ENCODE measurements at places on chromosomes 1 and 21.
A peak's percentile ranks its signal among the peaks of the same experiment; 100 is the strongest.

DNA sequence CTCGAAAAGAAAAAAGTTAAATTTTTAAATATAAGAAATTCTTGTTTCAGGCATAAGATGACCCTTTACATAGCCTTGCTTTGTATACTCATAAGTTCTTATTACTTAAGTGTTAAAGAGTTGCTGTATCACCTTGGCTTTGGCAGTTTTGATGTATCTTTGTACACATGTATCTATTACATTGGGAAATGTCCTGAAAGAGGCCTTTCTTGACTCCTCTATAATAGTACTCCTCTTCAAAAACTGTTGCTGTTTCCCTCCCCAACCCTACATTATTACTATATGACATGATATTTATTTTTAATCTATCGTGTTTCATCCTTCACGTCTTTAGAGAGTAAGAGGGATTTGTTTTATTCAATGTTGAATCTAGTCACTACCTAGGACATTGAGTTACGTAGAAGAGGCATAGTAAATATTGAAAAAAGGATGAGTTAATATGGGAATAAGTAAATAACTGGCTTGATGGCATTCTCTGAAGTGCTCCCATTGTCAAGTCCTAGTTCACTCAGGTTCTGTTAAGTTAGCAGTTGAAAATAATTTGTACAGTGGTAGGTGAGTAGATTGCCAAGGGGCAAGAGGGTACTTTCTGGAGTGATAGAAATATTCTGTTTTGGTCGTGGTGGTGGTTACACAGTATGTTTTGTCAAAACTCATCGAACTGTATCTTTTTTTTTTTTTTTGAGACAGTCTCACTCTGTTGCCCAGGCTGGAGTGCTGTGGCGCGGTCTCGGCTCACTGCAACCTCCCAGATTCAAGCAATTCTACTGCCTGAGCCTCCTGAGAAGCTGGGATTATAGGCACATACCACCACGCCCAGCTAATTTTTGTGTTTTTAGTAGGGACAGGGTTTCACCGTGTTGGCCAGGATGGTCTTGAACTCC is 8.2 kb downstream of the THRAP3 start:
- no peak for DNase-seq

DNA sequence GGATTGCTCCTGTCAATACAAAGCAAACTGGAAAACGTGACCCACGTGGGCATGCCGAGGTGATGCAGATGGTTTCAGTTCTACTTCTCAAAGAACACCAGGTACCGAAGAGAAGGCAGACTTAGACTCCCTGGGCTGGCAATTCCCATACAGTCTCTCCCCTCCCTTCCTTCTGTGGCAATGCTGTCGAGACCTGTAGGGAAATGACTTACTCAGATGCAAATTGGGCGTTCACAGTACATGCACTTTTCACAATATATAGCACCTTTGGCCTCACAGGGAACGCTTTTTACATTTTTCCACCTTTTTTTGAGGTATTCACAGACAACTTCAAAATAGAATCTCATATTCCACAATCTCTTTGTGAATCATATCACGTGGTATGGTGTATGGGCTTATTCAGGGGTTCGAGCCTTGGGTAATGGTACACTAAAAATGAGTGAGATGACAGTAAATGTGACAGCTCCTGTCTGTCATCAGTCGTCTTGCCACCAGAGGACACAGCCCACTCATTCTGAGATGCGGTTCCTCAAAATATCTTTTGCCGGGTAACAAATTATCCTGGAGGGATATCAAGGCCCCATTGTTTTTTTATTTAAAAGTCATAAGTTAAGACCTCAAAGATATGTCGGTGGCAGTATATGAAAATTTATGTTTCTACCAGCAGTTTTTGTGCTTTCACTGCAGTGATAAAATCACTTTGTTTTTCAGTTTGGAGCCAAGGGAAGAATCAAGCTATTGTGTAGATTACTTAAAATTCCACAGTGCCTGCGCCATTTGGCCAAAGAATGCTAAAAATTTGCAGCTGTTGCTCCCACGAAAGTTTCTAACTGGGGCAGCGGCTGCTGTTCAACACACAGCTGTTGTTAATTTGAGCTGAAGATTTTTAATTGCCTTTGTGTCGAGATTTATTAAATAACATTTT is 168.4 kb downstream of the ZZZ3 start:
- no peak for DNase-seq

DNA sequence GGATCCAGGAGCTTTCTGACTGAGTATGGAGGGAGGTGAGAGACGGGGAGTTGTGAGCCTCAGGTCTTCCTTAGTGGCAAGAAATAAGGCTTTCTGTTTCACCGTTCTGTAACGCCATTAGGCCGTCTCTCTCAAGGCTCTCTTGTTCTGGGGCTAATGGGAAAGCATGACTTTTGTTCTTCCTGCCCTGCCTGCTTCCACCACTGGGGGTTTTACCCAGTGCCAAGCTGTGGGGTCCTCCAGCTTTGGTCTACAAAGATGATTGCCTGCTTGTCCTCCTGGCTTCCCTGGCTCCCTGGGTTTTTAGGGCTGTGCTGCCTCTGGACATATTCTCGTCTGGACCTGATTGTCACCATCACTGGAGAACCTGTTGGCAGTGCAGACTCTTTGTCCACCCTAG is 74.8 kb upstream of the TINAGL1 start:
- DNase-seq, result no peak

DNA sequence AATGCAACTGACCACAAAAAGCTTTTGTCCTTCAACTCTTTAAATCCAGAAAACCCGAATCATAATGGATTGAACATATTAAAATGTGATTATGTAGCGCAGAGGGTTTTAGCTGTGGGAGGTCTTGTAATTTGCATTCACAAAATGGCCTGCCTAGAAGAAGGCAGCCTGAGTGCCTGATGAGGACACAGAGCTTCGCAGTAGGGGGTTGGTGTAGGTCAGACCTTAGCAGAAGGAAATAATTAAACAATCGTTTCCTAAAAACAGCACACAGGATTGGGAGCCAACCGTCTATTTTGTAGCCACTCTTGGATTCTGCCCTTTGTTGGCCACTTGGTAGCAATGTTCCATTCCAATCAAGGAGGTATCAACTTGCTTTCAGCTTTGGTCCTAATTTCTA is 195.7 kb upstream of the KIAA0040 start:
- DNase-seq, result no peak

DNA sequence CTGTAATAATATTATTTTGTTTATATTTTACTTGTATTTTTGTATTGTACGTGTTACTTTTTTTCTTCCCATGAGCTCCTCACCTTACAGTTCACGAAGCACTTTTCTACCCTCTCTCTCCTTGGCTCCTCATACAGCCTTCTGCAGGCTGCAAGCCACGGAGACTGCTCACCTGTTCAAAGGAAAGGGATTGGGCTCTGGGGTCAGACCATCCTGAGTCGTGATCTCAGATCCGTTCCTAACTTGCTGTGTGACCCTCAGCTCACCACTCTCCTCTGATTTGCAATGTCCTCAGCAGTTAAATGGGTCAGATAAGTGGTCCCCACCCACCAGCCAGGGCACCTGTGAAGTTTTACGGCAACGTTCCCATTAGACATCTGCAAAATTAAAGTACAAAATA is 54.1 kb downstream of the VWA5B1 start:
- no peak for DNase-seq

DNA sequence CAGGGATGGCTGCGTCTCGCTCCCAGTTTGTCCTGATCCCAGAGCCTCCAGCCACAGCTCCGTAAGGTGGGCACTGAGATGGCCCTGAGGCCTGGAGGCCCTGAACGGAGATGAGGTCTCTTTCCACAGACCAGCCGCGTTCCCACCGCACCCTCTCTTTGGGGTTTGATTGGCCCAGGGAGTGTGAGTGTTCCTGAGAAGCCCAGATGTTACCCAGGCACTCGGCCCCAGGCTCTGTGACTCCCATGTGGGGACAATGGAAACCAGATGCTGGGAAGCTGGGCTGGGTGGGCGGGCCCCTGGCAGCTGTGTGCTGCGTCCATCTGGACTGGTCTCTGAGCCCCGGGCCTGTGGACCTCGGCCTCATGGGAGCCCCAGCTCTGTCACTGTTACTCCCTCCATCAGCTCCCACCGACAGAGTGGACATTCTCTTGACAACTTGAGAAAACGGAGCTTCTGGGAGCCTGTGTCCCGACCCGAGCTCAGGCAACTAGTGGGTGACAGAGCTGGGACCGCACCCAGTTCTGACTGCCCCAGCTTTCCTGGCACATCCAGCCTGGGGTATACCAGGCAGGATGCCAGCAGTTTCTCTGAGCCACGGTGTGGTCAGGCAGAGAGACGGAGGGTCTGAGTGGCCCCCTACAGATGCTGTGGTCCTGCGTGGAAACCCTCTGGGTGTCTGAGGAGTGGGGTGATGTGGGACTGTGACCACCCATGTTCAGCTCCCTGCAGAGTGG is 9.8 kb upstream of the COL6A1 start:
- no peak for DNase-seq

- no peak for DNase-seq
Observed at GRCh38 chr21:37233551-37234146, 33.5 kb downstream of the VPS26C start.

- no peak for DNase-seq
Observed at GRCh38 chr1:71240656-71241055, 159.8 kb upstream of the ZRANB2 start.

GRCh38 chr21:31604591-31605190 is 54.8 kb upstream of the SOD1 start:
- peak; percentile 77 for DNase-seq

GRCh38 chr1:31585736-31586365 is 9.5 kb downstream of the TINAGL1 start:
- no peak for DNase-seq

DNA sequence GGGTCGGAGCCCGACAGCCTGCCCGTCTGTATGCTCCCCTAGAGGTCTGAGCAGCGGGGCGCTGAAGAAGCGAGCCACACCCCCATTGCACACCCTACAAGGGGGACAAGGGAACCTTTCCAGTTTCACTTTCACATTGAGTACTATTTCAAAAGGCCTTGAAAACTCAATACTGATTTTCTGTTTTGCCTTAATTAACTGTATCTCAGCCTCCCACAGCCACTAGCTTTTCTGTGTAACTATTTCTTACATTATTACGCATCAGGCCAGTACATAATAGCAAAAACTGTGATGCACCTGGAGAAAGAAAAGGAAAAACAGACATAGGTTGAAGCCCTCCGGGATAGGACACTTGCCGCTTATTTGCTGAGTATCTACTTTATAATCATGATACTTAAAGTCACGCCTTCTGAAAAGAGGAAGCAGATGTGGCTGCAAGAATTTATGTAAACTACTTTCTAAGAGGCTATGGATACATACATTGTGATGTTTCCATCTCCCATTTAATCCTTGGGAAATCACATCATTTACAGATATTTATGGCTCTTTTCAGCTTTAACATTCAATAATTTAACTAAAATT is 1719.5 kb downstream of the MRPL39 start:
- DNase-seq, result peak; percentile 36

DNA sequence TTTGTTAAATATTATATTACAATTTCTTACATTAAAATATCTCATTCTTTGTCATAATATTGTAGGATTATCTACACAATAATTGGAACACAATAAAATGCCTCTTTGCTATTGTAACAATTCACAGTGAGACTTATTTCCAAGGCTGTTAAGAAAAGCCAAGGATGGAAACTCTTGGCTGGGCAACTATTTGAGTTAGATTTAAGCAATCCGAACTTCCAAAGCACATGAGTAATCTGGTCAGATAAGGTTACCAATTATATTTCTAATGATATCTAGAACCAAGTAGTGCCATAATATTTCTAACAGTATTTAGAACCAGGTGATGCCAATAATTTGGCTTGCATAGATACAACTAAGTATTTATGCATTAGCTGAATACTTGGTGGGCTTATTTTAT is 154.7 kb upstream of the KCNK2 start:
- DNase-seq, result no peak

- no peak for DNase-seq
Observed at GRCh38 chr1:97457446-97458089, 463.3 kb downstream of the DPYD start.

DNA sequence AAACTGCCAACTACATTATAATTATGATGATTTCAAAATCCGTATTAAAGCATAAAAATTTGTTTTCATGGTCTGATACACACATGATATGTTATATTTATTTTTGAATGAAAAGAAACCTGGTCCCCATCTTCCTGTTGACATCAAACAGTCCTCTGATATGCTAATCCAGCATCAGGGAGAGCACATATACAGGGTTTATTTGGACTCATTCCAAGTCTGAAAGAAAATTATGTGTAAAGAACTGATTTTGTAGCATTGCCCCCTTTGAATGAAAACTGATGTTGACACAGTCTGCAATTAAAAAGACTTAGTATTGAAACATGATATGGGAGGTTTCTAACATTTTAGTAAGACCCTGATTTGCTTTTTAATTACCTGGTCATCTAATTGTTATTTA is 119.4 kb downstream of the NEK7 start:
- no peak for DNase-seq

DNA sequence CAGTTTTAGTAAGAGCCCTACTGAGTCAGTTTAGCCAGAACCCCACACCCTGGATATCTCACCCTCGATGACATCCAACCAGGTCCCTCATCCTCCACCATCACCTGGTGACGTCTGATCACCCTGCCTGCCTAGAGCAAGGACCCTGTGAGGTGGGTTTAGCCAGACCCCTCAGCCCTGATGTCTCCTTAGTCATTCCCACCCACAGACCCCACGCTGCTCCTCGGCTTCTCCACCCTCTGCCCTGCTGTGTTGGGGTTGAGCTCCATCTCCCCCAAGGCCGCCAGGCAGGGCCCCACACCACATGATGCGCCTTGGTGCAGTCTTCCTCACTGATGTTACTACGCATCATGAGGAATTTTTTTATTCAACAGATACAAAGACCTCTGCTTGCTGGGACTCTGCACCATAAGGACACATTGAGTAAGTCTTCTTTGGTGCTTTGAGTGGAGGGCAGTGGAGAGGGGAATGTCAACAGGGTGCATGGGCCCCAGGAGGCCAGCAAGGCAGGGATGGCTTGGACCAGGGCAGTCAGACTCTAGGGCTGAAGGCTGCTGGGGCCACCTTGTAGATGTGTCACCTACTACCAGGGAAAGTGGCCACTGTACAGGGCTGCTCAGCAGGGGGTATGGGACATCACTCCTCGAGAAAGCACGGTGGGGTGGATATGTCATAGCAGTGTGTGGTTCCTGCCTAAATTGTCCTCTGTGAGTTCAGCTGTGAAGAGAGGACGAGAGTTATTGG is 1.7 kb upstream of the IBA57 start:
- no peak for DNase-seq

GRCh38 chr1:196401891-196402290 is 206.3 kb downstream of the KCNT2 start:
- no peak for DNase-seq
